ENCODE measurements at places on chromosomes 13 and 19. TPM values are rescaled to one million over a fixed set of nuclear protein-coding genes. Genes with fewer than 3 reads are reported as not detected.

The RGL3 gene
- 0.98 TPM for total RNA-seq

The WDR62 gene
- 26.8 TPM for total RNA-seq

The FFAR3 gene
- not detected for total RNA-seq

The ZNF546 gene
- 2.4 TPM for total RNA-seq

The TMPRSS9 gene
- total RNA-seq, result not detected

The ZNF701 gene
- total RNA-seq, result 0.15 TPM

The TEX29 gene
- not detected for total RNA-seq

The C19orf73 gene
- total RNA-seq, result 0.82 TPM

The DCLK1 gene
- total RNA-seq, result 1.4 TPM

The KLHL26 gene
- total RNA-seq, result 3.7 TPM

The SOX1 gene
- total RNA-seq, result not detected

The MBD3L2 gene
- total RNA-seq, result not detected

The PDX1 gene
- total RNA-seq, result 0.11 TPM

The NPAS1 gene
- total RNA-seq, result 5.8 TPM

The ZNF681 gene
- total RNA-seq, result not detected

The DAND5 gene
- total RNA-seq, result 0.06 TPM

The KLK4 gene
- total RNA-seq, result not detected

The ZIC5 gene
- total RNA-seq, result 2.7 TPM

All from A549 treated with dexamethasone at 1 μM for 4 hours (cell line).